Stimulated activated CD8-positive, alpha-beta memory T cell treated with anti-CD3 and anti-CD28 coated beads, Interleukin-15, amount 100 ng/mL, for 48 hours (primary cell): ENCODE measurements at places on chromosomes 12 and 14.

GRCh38 chr12:50508970-50509663 lies 4.3 kb downstream of the DIP2B start:
- DNase-seq: no peak

DNA sequence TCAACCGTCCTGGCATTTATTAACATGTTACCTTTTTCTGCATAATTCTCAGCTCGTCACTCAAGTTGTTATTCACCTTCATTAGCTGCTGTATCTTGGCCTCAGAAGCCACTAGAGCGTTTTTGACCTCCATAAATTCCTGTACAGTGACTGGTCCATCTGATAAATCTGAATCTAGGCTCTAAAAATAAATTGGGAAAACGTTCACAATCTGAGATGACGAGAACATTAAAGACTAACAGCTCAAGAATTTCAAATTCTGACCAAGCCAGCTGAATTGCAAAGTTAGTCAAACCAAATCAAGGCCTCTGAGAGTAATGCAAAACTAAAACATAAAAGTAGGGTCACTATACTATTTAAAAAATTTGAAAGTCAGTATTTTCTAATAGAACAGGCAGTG lies 45.0 kb downstream of the GIT2 start:
- DNase-seq: no peak

GRCh38 chr14:64234877-64235651 lies 59.1 kb downstream of the ESR2 start:
- no peak for DNase-seq

- DNase-seq: no peak
These were observed 26.8 kb downstream of the PLBD1 start for GRCh38 chr12:14540801-14541462.

DNA sequence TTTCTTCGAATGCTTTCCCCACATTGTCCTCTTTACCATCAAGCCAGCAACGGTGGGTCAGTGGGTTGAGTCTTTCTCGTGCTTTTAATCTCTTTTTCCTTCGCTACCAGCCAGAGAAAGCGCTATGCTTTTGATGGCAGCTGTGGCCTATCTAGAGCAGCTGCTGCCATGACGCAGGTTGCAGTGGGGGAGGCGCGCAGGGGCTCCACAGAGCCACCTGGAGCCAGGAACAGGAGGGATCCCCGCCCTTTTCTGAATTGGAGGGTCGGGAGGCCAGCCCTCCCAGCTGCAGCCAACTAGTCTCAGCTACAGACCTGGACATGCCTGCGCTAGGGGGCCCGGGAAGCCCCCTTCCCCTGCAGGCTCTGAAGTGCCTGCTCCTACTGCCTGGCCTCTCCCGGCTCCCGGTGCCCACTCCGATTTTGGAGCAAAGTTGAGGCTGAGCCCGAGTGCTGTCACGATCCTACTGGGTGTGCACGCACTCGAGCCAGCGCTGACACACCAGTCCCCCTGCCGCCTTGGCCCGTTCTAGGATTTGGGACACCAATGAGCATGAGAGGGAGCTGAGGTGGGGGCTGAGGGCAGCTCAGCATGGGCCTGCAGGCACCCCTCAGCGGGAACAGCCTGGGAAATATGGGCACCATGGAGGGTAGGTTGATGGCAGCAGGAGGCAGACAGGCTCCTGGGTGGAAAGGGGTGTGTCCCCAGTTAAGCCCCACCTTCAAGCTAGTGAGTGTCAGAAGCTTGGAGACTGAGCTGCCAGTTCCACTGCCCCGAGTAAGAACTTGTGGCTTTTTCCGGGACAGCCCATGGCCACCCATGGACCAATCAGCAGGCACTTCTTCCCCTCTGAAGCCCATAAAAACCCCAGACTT lies 784.2 kb downstream of the SLC6A15 start:
- DNase-seq: no peak

DNA sequence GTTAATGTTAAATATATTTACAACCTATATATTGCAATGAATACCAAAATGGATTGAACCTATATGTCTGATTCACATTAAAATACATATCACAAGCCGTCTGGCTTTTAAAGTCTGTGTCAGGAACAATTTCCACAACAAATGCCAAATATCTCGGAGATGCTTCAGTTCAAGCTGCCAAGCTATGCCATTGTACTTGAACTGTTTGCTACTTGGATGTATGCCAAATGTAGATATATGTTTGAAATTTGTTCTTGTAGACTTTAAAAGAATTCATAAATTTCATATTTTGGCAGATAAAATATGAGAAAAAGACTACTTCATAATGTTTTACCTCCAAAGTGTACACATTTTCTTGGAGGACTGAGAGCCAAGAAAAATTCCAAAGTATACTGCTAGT lies 37.0 kb downstream of the WASHC3 start:
- DNase-seq: no peak

GRCh38 chr12:94380507-94380906 lies 79.2 kb downstream of the CEP83 start:
- no peak for DNase-seq
